ENCODE measurements at places on chromosomes 13 and 19.

DNA sequence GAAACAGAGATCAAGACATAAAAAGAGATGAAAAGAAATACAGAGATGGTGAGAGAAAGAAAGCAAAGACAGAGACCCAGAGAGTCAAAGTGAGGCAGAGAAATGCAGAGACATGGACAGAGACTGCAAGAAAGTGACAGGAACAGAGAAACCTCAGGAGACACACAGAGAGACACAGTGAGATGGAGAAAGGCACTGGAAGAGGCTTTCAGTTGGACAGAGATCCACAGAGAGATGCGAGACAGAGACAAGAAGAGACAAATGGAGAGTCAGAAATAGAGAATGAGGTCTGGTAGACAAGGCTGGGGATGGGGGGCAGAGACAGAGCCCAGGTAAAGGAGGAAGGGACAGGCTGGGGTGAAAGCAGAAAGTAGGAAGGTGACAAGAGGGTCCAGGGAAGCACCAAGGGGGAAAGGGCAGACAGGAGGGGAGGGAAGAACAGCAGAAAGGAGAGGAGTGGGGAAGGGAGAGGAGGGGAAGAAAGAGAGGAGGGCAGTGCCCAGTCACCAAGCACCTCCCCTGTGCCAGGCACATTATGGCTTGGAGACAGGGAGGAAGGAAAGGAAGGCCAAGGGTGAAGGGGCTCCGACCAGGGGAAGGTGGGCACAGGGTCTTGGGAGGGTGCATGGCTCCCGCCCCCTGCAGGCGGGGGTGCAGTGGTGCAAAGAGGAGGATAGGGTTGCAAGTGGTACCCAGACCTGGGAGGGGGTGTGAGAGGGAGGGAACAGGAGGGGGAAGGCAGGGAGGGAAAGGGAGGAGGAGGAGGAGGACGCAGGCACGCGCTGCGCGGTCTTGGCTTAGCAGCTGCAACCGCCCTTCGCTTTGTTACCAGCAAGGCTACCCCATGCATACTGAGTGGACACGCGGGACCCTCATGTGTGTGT lies 38.4 kb downstream of the DEDD2 start:
- no peak for DNase-seq

- DNase-seq: peak; percentile 27
Measured at GRCh38 chr13:44470638-44471562, 97.3 kb downstream of the SERP2 start.

GRCh38 chr13:50205581-50205980 lies 190.3 kb downstream of the KCNRG start:
- DNase-seq: no peak

- DNase-seq: no peak
Measured at GRCh38 chr13:55615081-55615480, 1525.6 kb upstream of the PRR20A start.

DNA sequence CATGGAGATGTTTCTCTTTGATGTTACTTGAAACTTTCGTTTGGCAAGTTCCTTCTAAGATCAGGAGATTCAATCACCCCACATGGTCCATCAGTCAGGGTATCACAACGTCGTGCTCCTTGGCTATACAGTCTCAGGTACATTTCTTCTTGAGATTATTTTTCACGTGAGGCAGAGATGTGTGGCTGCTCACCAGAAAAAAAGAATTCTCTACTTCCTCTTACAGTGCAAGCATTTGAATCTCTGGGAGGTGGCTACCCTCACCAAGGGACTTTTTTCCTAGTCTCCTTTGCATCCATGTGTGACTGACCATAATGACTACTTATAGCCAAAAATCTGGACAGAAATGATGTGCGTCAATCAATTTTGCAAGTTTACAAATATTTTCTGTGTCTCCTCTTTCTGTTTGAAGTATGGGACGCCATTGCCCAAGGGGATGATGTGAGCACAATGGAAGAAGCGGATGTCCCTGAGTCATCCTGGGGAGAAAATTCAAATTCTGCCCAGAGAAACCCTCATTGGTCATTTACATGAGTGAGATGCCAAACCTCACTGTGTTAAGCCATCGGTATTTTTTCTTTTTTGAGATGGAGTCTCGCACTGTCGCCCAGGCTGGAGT lies 8.6 kb upstream of the LAIR2 start:
- DNase-seq: no peak

GRCh38 chr13:82797876-82798275 lies 1084.4 kb downstream of the SLITRK1 start:
- DNase-seq: no peak

- no peak for DNase-seq
Measured at GRCh38 chr13:28002886-28003698, 14.6 kb upstream of the URAD start.

GRCh38 chr13:23960566-23961156 lies 63.4 kb upstream of the C1QTNF9B start:
- DNase-seq: peak; percentile 49

- no peak for DNase-seq
Measured at GRCh38 chr13:98972059-98972458, 5.8 kb downstream of the DOCK9 start.
